ENCODE measurements at places on chromosomes 2 and 18.
A peak's percentile ranks its signal among the peaks of the same experiment; 100 is the strongest.

GRCh38 chr2:210956101-210956500 lies 399.7 kb downstream of the CPS1 start:
- DNase-seq = no peak

DNA sequence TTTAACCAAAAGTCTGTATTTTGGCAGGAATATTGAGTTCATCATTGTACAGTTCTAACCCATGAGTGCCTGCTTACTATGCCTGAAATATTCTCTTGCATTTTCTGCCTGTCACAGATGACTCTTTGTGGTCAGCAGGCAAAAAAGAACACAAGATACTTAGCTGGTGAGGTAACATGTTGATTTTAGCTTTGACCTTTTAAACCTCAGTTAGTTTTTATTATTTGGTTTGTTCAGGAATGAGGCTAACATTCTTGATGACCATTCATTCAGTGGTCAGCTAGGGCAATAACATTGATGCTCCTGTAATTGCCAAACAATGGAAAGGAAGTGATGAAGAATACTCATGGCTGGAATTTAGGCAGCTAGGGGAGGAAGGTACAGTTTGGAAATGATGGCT lies 491.2 kb downstream of the PIK3C3 start:
- DNase-seq = no peak

DNA sequence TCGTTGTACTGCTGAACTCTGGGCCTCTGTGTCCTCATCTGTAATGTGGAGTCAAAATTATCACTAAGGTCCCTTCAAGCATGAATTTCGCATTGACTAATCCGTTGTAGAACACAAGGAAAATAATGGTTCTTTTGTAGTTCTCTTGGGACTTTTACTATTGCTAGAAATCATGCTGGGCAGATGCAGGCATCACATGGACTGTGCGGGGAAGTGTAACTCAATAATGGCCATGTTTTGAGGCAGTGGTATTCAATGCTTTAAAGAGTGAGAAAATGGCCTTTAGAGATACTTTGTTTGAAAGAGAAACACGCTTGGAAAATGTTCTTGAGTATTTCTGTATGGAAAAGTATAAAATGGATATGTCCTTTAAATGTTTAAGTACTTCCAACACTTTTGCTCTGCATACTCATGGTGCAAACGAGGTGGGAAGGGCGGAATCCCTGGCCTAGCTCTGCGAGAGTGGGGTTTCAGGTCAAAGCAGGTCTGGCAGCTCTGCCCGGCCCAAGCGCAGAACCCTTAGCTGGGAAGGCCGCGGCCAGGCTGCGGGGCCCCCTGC lies 117.3 kb upstream of the MSTN start:
- no peak for DNase-seq

DNA sequence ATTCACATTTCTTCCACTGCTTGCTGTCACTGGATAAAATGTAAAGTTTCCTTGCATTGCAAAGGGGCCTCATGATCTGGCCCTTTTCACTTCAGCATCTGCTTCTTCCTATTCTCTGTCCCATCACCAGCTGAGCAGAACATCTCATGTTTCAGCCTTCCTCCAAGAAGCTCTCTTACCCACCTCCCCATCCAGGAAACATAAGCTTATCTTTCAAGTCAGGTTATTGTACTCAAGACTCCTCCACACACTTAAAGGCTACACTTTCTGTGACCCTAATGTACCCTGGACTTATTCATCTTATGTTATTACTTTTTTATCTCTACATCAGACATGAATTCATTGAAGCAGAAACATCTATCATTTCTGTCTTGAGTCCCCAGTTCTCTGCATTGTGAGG lies 230.5 kb downstream of the PMAIP1 start:
- DNase-seq = no peak

GRCh38 chr2:66127656-66128055 lies 307.3 kb upstream of the MEIS1 start:
- DNase-seq = no peak

DNA sequence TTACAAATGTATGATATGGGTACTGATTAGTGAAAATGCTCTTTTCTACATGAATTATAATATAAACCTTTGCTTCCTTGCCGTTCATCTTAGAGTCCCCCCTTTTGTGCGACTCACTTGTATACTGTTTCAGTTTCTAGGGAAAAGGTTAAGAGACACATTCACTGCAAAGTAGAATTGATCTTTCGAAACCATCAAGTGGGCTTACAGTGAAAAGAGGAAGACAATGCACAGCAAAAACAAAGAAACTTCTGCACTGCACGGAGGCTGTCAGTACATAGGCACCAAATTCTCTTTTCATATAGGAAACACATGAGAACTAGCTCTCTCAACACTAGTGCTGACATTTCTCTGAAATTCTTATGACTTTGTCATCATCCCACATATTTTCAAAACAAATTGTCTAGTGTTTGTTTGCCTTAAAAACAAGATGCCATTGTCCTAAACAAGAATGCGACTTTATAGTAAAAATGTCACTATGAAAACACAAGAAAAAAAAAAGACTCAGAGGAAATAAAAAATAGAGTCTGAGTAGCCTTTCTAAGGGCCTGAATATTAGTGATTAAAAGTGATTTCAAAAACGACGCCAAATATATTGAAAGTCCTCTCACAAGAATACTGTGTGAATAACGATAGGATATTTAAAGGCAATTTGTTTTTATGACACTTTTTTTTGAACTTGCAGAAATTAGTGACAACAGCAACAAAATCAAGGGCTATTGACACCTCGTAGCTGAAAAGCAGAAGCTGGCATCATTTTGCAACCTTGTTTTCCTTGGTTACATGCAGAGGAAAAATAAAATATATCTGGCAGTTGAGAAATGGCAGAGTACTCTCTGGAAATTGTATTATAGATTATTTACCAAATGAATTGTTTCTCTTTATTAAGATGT lies 827.0 kb downstream of the BCL11A start:
- peak; percentile 71 for DNase-seq

- DNase-seq = no peak
These were observed 18.8 kb downstream of the ZEB2 start for GRCh38 chr2:144501118-144501517.

DNA sequence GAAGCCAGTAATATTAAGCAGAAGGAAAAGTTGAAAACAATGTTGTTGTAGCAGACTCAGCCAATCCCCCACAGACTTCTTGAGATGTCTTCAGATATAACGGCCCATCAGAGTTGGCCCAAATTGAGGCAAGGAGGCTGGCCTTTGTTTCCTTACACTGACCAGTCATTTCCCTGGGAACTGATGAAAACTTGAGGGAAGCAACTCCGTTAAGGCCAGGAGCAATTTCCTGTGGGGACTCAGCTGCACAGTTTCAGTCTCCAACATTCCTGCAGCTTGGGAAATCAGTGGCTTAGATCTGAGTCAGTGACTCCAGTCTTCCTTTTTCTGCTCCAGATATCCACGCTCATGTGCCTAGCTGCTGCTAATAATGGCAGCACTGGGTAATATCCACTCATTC lies 75.7 kb downstream of the FTCDNL1 start:
- DNase-seq = no peak

GRCh38 chr2:163419000-163419830 lies 316.6 kb downstream of the FIGN start:
- no peak for DNase-seq

All from MM.1S (cell line).